ENCODE measurements at places on chromosomes 12 and 14.

DNA sequence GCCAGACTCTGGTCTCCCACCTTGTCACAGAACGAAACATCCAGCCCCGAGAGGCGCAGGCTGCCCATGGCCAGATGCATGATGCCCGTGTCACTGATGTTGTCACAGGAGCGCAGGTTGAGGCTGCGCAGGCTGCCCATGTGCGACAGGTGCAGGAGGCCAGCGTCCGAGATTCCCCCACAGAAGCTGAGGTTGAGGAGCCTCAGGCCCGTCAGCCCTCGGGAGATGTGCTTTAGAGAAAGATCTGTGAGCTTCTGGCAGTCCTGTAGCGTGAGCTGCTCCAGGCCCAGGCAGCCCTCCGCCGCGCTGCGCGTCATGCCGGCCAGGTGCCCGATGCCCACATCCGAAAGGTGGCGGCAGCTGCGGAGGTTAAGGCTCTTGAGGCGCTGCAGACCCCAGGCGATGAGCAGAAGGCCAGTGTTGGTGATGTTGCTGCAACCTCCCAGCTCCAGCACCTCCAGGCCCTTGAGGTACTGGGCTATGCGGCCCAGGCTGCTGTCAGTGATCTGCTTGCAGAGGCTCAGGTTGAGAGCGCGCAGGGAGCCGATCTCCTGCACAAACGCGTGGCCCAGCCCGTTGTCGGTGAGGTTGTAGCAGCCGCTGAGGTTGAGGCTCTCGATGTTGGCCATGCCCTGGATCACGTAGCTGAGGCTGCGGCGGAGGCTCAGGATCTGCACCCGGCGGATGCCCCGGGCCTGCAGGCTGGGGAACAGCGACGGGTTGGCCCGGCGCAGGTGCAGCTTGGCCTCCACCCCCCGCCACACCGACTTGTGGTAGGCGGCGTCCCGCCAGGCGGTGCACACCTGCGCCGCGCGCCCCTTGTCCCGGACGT lies 991 bp downstream of the FBXL14 start:
- peak; percentile 40 for DNase-seq

DNA sequence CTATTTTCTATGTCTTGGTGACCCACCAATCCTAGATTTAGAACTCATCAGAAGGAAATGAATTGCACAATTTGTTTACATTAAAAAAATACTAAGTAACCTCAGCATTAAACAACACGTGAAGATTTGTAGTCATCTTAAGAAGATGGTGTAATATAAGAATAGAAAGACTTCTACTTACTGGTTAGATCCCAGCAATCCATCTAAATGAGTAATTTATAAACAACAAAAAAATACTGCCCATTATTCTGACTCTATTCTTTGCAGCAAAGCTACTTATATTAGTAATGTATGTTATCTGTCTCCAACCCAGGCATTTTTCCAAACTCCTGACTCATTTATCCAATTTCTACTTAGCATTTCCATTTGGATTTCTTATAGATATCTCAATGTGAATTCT lies 67.8 kb downstream of the CD163L1 start:
- DNase-seq = no peak

DNA sequence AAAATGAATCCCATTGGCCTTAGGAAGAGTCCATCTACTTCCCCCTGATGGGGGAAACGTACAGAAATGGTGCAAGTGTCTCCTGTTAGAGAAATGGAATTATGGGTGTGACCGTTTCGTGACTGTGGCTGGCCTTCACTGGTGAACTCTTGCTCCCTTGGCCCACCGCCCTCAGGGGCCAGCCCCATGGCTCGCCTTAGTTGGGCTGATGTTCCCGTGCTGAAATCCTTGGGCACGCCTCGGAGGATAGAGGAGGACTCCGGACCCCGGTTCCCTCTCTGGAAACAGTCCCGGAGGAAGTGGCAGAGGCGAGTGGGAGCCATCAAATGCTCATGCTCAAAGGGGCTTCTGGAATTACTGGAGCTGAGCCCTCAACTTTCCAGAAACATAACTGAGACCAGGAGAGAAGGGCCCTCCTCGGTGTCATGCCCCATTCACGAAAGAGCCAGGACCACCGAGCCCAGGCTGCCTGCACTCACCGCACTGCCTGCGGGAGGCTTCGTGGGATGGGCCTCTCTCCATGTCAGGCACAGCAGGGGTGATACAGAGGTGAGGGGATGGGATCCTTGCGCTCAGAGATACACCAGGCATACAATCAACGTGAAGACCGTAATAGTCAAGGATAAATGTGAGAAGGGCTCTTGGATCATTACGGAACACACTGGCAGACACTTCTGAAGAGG lies 10.1 kb upstream of the CACNA2D4 start:
- no peak for DNase-seq

- no peak for DNase-seq
Measured at GRCh38 chr14:104370256-104370870, 209.2 kb upstream of the C14orf180 start.

DNA sequence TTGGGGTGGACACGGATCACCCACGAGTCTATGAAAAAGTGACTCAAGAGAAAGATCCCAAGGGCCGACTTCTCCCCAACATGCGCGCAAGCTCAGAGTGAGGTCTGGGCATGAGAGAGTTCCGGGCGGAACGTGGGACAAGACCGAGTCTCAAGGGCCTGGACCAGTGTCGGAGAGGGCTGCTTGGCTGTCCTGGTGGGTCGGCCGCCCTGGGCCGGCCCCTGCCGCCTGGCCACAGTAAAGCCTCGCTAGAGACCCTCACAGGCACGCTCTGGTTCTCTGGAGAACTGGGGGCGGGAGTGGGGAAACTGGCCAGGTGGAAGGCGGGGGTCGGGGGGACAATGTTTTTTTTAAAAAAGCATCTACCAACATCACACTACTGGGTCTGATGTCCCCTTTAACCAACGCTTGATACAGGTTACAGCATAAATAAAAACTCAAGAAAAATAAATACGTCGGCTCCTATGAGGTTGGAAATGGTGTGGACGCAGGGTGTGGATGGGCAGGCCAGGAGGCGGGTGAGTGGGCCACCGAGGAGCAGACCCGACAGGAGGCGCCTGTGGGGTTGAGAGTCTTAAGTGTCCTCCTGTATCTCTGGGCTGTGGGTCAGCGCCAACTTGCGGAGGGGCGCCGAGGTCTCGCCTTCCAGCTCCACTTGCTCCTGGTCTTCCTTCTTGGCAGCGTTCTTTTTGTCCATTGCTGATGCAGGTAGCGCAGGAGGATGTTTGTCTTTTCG lies 74.7 kb downstream of the KLHL28 start:
- no peak for DNase-seq

DNA sequence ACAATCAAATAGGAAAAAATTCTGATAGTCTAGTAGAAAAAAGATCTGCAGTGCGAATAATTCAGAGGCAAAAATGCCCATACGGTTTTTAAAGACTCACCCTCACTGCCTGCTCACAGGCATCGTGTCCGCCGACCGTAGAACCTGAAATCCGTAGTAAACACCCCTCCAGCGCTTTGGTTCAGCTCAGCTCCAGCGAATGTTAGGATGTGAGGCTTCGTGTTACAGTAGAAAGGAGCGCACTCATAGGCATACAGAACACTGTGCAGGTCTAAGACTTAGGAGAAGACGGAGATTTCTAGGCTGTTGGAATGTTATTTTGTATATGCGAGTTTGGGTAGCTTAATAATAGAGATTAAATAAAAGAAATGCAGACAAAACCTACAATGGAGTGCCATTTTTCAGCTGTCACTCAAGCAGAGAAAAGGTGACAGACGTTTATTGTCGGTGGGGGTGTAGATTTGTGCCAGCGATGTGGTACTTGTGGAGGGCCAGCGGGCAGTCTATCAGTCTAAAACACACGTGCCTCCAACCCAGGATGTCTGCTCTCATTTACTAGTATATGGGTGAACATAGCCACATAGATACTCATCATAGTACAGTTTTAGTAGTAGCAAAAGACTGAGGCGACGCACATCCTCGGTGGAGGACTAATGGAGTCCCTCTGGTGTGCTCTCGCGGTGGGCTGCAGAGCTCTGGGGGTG lies 25.7 kb downstream of the SFSWAP start:
- no peak for DNase-seq

- DNase-seq = no peak
Measured at GRCh38 chr14:84643446-84643845, 886.5 kb upstream of the FLRT2 start.

- no peak for DNase-seq
Measured at GRCh38 chr12:72246370-72246769, 25.8 kb upstream of the TRHDE start.

DNA sequence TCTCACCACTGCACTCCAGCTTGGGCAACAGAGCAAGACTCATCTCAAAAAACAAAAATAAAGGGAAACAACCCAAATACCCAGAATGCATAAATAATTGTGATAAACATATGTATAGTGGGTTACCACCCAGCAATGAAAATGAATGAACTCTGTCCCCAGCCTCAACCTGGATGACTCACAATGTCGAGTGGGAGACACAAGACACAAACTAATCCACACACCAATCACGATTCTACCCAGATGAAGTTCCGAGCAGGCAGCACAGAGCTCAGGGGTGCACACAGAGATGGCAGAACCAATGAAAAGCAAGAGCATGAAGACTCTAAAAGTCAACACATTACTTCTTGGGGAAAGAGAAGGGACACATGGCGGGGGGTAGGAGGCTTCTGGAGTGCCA lies 27.1 kb downstream of the ABCB9 start:
- DNase-seq = no peak

DNA sequence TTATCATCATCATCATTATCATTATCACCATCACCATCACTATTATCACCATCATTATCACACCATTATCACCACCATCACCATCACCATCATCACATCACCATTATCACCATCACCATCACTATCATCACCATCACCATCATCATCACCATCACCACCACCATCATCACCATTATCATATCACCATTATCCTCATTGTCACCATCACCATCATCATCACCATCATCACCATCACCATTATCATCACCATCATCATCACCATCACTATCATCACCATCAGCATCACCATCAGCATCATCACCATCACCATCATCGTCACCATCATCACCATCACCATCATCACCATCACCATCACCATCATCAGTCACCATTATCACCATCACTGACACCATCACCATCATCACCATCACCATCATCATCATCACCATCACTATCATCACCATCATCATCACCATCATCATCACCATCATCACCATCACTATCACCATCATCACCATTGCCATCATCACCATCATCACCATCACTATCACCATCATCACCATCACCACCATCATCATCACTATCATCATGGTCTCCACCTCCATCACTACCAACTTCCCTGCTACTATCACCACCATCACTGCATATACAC lies 20.2 kb upstream of the GALNT9 start:
- DNase-seq = no peak

GRCh38 chr12:63876980-63877379 lies 32.5 kb downstream of the SRGAP1 start:
- DNase-seq = no peak

GRCh38 chr12:561908-562593 lies 101.2 kb downstream of the NINJ2 start:
- DNase-seq = no peak

- no peak for DNase-seq
Measured at GRCh38 chr12:105363890-105364289, 33.4 kb downstream of the C12orf75 start.

All from activated T-helper 9 cell treated with anti-CD3 and anti-CD28 coated beads, Interleukin-2, amount 50 U/mL, for 16 hours (primary cell).